Substantia nigra (tissue), 51 donors: ENCODE measurements at places on chromosomes 2 and 18.

DNA sequence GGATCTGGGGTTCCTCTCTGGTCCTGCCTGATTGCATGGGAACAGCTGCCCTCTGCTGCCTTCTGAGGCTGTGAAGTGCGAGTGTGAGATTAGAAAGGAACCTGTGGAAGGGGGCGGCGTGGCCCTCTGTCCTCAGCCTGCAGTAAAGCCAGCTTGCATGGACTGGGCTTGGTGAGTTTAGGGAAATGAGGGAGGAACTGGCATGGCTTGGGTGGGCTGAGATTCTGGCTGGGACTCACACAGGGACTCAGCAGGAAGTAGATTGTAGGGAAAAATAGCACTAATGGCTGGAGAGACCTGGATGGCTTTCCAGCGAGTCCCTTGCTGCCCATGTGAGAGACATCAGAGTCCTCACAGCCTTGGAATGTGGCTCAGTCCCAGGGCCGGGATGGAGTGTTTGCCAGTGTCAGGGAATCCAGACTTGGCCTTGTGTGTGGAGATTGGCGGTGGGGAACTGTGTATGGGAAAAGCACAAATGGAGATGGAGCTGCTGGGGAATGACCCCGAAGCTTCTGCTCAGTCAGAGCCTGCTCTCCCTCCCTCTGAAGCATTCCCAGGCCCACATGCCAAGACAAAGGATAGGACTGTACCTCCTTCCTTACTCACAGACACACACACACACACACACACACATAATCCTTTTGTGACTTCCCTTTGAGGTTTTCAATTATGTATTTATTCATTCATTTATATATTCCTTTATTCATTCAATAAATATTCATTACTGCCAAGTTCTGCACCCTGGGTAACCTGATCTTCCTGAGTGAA lies 115.4 kb downstream of the ACAA2 start:
- no peak for DNase-seq

GRCh38 chr2:20985062-20985461 lies 58.8 kb downstream of the APOB start:
- DNase-seq, result no peak

- DNase-seq, result no peak
Observed at GRCh38 chr2:922185-922584, 28.5 kb upstream of the SNTG2 start.

DNA sequence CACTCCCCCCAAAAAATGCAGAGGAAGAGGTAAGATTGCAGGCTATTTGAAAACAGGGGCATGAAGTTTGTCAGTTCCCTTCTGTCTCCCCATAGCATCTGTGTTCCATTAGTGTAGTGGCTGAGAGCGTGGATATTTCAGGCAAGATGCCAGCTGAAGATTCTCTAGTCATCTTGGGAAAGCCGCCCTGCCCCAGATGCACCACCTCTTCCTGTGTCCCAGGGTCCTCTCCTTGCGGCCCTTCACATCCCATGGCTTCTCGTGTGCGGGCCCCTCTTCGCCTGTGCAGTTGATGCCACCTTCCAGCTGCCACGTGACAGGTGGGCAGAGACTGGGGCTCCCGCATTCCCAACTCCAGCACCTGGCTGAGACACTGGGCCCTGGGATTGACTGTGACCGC lies 16.1 kb downstream of the TMEM127 start:
- DNase-seq, result no peak

- no peak for DNase-seq
Observed at GRCh38 chr2:36911012-36911411, 55.3 kb downstream of the STRN start.

DNA sequence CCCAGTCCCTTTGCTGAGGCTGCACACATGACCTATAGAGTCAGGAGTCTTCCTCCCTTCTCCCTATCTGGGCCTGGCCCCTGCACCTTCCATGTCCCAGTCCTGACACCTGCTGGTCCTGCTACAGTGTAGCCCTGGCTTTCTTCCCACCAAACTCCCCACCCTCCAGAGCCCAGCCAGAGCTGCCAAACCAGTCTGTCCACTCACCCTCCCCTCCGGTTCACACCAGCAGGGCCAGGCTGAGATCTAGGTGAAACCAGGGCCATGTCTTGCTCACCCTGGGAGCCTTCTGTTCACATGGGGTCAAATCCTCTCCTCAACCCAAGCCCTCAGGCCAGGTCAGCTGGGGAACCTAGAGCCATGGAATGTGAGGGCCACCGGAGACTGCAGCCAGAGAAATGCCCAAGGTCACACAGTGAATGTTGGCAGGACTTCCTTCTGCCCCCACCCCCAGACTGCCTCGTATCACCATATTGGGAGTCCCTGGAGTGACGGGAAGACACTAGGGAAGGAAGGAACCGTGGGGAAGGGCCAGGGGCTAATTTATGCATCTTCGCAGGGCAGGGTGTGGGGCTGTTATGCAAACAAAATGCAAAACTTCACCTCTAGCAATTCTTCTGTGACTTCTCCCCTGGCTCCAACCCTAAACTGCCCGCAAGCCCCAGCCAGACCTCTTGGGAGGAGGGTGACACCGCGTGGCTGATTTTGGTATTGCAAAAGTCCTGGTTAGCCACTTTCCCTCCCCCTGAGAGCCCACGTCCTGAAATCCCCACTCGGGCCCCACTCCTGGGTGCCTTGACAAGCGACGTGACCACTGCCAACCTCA lies 14.6 kb downstream of the TNS1 start:
- peak; percentile 70 for DNase-seq

GRCh38 chr2:241040081-241040803 lies 41.8 kb downstream of the SNED1 start:
- DNase-seq, result no peak

DNA sequence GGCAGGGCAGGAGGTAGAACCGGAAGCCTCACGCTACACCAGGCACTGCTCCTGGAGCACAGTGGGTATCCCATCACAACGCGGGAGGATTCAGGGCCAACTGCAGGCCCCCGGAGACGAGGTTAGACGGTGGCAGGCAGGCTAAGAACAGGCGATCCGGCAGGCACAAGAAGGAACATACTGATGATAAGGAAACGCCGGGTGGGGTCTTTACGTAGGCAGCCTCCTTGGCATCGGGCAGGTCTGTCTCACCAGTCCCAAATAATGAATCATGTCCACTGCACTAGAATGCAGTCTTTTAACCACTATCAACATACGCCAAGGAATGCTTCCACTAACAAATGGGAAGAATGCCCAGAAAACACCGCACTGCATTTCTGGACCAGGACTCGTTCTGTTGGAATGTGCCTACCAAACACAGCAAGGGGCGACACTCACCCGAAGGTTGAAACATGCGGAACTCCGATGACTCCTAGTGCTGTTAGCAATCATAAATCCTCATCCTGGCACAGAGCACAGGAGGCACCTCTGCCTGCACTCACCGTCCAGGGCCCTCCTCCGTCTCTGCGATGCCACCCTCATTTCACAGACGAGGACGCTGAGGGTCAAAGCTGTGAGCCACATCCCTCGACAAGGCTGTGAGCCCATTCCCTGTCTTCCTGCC lies 35.2 kb downstream of the ZNF516 start:
- DNase-seq, result no peak

DNA sequence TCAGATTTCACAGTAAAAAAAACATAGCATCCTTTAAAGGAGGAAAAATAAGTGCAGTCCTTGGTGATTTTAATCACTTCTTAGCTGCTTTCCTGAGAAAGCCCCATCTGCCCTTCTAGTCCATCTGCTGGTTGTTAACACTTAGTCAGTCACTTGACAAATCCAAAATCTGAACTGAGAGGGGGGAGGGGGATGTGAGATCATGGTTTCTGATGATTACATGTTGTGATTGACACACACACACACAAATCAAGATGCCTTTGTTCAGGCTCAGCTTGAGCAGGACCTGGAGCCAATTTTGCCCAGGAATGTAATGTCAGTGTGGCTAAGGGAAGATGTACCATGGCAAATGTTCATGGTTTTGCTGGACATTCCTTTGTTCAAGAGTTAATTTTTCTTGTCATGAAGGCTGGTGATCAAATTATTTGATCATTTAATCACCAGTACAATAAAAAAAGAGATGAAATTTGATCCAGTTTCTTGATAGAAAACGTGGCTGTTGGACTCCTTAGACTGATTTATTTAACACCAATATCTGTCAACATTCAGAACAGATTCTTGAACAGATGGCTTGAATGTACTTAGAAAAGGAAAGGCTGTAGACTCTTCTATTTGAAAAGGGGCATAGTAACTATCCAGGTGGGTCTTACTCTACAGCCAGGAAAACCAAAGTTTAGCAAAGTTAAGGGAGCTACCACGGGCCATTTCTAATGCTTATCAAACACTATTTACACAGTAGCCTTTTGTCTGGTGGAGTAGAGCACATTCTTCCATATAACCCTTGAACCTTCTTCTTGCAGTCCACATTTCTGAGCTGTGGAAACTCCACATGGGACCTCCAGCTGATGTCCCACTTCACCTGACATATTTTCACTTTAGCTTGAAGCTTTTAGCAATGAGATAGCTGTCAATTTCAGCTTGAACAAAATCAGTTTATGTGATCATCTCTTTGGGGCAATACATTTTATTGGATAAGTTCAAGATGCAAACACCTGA lies 408.7 kb downstream of the PIK3C3 start:
- DNase-seq, result no peak

DNA sequence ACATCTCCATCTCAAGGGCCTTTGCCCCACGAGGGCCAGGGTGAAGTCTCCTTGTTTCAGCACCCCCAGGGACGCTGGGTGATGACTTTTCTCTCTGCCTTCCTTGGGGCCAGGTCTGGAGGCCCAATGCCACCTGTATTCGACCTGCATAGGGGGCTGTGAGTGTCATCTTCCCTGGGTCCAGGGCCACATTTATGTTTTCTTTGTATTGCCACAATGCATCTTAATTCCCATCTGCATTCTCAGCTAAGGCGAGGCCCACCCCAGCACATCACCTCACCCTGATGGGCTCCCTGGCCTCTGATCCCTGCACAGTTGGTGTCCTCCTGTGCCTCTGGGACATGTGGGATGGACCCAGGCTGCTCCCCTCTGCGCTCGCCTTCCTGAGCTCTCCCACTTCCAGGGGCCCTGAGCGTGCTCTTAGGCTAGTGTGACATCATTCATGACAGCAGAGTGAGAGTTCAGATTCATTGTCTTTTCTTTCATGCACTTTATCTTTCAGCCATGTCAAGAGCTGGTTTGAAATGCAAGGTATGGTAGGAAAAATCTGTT lies 122.0 kb upstream of the COPS8 start:
- no peak for DNase-seq

DNA sequence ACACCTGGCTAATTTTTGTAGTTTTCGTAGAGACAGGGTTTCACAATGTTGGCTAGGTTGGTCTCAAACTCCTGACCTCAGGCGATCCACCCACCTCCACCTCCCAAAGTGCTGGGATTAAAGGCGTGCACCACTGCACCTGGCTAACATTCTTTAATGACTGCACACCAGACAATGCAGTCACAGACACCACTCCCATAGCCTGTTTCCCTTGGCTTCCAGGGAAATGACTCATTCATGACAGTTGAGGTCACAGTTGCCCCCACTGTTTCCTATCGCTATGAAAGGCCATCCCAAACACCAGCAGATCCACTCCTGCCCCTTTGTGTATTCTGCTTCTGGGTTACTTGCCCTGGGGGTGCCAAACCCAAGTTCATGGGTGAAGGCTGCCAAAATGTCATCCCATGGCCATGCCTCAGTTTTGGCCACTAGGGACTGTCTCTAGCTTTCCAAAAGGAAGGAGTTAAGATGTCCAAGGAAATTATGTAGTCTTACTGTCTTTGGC lies 8.7 kb downstream of the CHMP1B start:
- no peak for DNase-seq
